ENCODE measurements at places on chromosomes 7 and 10. TPM values are rescaled to one million over a fixed set of nuclear protein-coding genes. Genes with fewer than 3 reads are reported as not detected.

The SUN3 gene
- polyA plus RNA-seq = not detected

The ABCA13 gene
- polyA plus RNA-seq = 0.10 TPM

The SFMBT2 gene
- polyA plus RNA-seq = 7.9 TPM

The CHAT gene
- not detected for polyA plus RNA-seq

The ZNF862 gene
- polyA plus RNA-seq = 10.9 TPM

The NUTM2A gene
- 3.5 TPM for polyA plus RNA-seq

The GPER1 gene
- 14.2 TPM for polyA plus RNA-seq

The ARHGAP22 gene
- 1.3 TPM for polyA plus RNA-seq

The SP8 gene
- polyA plus RNA-seq = not detected

The PRRT4 gene
- 32.9 TPM for polyA plus RNA-seq

The HEPACAM2 gene
- 0.09 TPM for polyA plus RNA-seq

The NKX2-3 gene
- 0.97 TPM for polyA plus RNA-seq

The BTBD16 gene
- 0.39 TPM for polyA plus RNA-seq

The SCART1 gene
- 1.1 TPM for polyA plus RNA-seq

The HYAL4 gene
- polyA plus RNA-seq = not detected

The ACTA2 gene
- polyA plus RNA-seq = 220 TPM

The PAOX gene
- 4.7 TPM for polyA plus RNA-seq

The LCOR gene
- polyA plus RNA-seq = 16.2 TPM

The AKR1D1 gene
- polyA plus RNA-seq = not detected

The PHYH gene
- 52.8 TPM for polyA plus RNA-seq

The OPN4 gene
- polyA plus RNA-seq = 2.3 TPM

The CPN1 gene
- polyA plus RNA-seq = not detected

The ZNF485 gene
- 3.0 TPM for polyA plus RNA-seq
